ENCODE measurements at places on chromosomes 6 and 20.
A peak's percentile ranks its signal among the peaks of the same experiment; 100 is the strongest.

DNA sequence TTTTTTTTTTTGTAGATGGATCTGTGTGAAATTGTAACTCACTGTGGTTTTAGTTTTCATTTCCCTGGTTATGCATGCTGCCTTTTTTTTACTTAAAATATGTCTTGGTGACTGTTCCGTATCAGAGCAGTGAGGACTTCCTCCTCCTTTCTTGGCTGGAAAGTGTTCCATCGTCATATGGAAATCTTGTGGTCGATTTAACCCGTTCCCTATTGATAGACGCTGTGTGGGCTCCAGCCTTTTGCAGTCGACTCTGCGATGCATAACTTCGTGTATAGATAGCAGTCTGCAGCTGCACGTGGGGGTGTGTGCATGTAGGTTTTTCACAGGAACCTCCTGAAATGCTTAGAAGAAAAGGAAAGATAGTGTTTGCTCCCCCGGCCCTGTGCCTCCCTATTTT is 28.1 kb upstream of the PNPLA1 start:
- no peak for DNase-seq

GRCh38 chr6:35105078-35105477 is 36.1 kb downstream of the TCP11 start:
- no peak for DNase-seq

DNA sequence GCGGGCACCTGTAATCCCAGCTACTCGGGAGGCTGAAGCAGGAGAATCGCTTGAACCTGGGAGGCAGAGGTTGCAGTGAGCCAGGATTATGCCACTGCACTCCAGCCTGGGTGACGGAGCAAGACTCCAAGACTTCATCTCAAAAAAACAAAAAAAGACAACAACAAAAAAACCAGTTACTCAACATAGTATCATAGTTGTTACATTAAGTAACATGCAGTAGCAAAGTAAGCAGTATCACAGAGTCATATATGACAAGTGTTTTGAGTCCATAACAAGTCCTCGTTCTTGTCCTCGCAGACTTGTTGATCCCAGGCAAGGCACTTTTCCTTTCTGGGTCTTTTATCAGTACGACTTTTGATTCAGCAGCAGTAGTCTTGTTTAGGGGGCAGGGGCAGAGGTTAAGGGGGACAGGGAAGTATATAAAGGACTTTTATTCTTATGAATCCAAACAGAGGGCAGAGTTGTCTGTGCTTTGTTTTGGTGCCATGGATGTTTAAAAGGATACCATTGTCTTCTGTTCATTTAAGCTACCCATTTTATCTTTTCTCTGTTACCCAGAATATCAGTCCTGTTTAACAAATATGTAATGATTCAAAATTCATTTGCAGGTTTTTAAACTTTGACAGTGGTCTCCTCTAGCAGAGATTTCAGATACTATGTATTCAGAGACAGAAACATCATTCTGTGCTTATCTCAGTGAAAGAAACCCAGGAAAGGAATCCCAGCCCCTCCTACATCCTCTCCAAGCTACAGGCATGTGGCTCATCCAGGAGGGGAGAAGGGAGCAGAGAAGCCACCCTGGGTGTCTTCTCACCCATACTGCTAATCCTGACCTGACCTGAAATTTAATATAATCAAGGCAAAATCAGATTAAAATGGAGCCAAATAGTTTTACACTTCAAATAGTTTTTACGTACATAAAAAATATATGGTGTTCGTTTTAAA is 137.9 kb upstream of the EDN1 start:
- DNase-seq, result no peak

GRCh38 chr6:143060354-143060805 is 309 bp upstream of the AIG1 start:
- DNase-seq, result peak; percentile 55

DNA sequence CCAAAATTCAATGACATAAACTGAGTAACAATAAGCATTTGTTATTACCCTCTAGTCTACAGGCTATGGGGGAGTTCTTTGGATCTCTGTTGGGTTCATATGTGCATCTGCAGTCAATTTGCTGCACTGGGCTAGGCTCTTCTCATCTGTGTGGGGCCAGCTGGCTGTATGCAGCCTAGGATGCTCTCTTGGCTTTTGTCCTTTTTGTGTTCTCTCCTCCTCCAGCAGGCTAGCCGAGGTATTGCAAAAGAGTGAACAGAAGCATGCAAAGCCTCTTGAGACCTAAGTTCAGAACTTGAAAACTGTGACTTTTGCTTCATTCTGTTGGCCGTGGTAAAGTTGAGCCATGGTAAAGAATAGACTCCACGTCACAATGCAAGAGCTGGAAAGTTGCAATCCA is 62.8 kb upstream of the FOXO3 start:
- no peak for DNase-seq
